ENCODE measurements at places on chromosomes 13 and 19.

GRCh38 chr19:56866538-56866937 lies 26.0 kb upstream of the PEG3 start:
- no peak for DNase-seq

DNA sequence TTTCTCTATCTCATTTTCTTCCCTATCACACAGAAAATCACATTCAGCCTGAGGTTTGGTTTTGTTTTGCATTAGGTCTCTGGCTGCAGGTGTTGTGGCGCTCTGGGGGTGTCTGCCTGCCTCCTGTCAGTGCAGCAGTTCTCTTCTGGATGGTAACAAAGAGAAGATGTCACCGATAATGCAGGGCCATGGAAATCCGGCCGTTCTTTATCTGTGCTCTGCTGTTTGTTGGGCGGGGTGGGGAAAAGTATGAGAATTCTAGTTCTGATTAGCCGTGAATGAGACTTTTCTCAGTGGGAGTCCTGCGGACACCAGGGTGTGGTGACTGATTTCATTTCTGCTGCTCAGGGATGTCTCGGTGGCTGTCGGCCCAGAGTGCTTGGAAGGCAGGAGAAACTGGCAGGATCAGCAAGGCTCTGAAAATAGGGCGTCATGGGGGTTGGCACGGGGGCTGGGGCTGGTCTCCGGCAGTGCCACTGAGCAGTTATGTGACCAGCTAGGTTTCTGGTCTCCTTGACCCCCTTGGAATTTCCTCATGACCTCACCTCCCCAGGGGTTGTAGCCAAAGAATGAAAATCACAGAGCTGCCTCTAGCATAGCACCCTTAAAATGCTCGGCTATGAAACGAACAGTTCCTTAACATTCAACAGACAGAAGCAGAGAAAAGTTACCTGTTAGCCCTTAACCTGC lies 5.0 kb downstream of the RNF113B start:
- no peak for DNase-seq

DNA sequence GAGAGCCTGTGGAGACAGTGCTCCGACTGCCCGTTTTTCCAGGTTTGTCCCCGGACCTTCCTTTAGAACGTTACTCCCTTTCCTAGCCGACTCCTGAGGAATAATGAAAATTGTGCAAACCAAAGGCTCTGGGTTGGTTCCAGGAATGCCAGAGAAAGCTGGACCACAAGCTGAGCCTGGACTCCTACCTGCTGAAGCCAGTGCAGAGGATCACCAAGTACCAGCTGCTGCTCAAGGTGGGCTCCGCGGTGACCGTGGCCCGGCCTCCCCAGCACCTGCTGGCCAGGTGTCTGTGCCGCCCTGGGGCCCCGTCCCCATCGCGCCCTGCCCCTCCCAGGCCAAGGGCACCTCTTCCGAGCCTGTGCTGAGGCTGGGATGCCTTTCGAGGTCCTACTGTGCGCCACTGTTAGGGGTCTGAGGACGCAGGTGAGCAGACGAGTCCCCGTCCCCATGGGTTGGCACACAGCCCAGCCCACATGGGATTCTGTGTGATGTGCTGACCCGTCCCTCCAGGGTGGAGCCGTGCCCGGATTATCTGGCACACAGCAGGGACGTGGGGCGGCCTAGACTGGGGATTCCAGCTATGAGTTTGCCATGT lies 20.5 kb upstream of the F7 start:
- DNase-seq: no peak

GRCh38 chr13:37984357-37984756 lies 114.8 kb upstream of the TRPC4 start:
- no peak for DNase-seq

- DNase-seq: no peak
These were observed 12.5 kb downstream of the FZR1 start for GRCh38 chr19:3518659-3519058.

GRCh38 chr13:100668408-100668807 lies 6.2 kb downstream of the TMTC4 start:
- DNase-seq: no peak

GRCh38 chr13:110575322-110576069 lies 14.0 kb upstream of the RAB20 start:
- DNase-seq: no peak

DNA sequence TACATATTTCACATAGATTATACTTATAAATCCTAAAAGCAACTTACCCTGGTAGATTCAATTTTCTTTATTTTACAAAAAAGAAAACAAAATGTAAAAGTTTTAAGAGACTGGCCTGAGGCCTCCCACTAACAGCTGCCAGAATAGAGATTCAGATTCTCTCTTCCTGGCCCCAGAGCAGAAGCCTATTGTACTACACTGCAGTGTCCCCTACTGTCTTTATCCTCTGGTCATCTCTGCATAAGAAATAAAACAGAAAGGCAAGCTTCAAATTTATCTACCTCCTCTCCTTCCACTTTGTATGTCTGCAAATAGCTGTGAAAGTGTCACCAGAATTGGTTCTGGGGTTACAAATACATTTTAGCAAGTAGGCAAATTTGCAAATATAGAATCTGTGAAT lies 1004.1 kb upstream of the PCDH9 start:
- no peak for DNase-seq
